ENCODE measurements at places on chromosomes 5 and 9. TPM values are rescaled to one million over a fixed set of nuclear protein-coding genes. Genes with fewer than 3 reads are reported as not detected.
A peak's percentile ranks its signal among the peaks of the same experiment; 100 is the strongest.

The MACIR gene
- total RNA-seq: 14.0 TPM

The RGS14 gene
- 13.0 TPM for total RNA-seq

The KYAT1 gene
- total RNA-seq: 11.7 TPM

The PCDHGA11 gene
- total RNA-seq: 3.3 TPM

The PCDHGA8 gene
- total RNA-seq: 1.5 TPM

The EFNA5 gene
- total RNA-seq: 16.7 TPM

The SLC28A3 gene
- 0.55 TPM for total RNA-seq

The IFNA4 gene
- total RNA-seq: not detected

The SYK gene
- 9.6 TPM for total RNA-seq

The MARCOL gene
- not detected for total RNA-seq

The KIAA0825 gene
- total RNA-seq: 5.8 TPM

- peaks cover 15% of the 10 kb centered on the region for H3K4me1 ChIP-seq
- DNase-seq: no peak
- H3K4me3 ChIP-seq: no peak overlapping the region
- no peaks in the 10 kb centered on the region for H3K36me3 ChIP-seq
These were observed 70.7 kb downstream of the CETN3 start for GRCh38 chr5:90338712-90339372.

GRCh38 chr5:164013077-164013670 is 507.8 kb downstream of the MAT2B start:
- no peaks in the 10 kb centered on the region for H3K36me3 ChIP-seq
- H3K4me3 ChIP-seq: no peak overlapping the region
- H3K27ac ChIP-seq: peak overlapping the region; percentile 9
- H3K27me3 ChIP-seq: no peaks in the 10 kb centered on the region
- DNase-seq: peak; percentile 45
- peaks cover 15% of the 10 kb centered on the region for H3K4me1 ChIP-seq

GRCh38 chr9:88536951-88537760 is 2.2 kb downstream of the NXNL2 start:
- H3K4me3 ChIP-seq: no peak overlapping the region
- H3K4me1 ChIP-seq: peaks cover 6% of the 10 kb centered on the region
- peaks cover 61% of the 10 kb centered on the region for H3K27me3 ChIP-seq
- no peaks in the 10 kb centered on the region for H3K36me3 ChIP-seq

- H3K36me3 ChIP-seq: no peaks in the 10 kb centered on the region
- no peak overlapping the region for H3K4me3 ChIP-seq
- H3K27ac ChIP-seq: no peak overlapping the region
- DNase-seq: no peak
- H3K4me1 ChIP-seq: peaks cover 2% of the 10 kb centered on the region
- H3K27me3 ChIP-seq: no peaks in the 10 kb centered on the region
These were observed 44.5 kb upstream of the NR3C1 start for GRCh38 chr5:143447983-143448382.

DNA sequence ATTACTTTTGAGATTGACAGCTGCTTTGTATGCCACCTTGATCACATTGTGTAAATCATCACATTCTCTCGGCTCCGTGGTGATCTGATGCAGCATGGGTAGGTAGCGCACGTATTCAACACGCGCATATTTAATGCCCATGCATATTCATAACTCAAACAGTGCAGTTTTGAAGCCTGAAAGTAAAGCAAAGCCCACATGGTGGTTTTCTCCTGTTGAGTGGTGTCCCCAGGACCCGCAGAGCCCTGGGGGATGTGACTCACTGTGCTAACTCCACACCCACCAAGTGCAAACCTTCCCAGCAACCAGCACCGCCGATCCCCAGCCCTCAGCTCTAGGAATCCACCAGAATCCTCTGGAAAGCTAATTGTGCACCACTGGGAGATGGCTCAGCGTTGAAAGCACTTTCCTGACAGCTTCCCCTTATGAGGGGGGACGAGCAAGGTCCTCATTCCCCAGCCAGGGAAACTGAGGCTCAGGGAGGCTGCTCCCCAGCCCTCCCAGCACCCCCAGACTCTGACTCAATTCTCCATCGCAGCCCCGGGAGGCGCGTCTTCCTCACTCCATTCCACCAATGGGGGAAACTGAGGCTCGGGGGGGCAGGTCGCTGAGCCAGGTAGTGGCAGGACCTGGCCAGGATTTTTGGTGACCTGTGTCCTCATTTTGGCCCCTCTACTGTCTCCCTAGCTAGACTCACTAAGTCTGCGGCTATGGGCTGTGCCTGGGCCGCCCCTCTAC is 46.4 kb downstream of the SARDH start:
- peak overlapping the region; percentile 49 for H3K27ac ChIP-seq
- H3K4me1 ChIP-seq: peaks cover 21% of the 10 kb centered on the region
- DNase-seq: no peak
- peaks cover 6% of the 10 kb centered on the region for H3K27me3 ChIP-seq

- no peaks in the 10 kb centered on the region for H3K27me3 ChIP-seq
- no peak overlapping the region for H3K4me3 ChIP-seq
- peaks cover 2% of the 10 kb centered on the region for H3K36me3 ChIP-seq
- no peak overlapping the region for H3K27ac ChIP-seq
- peaks cover 17% of the 10 kb centered on the region for H3K4me1 ChIP-seq
These were observed 10.9 kb downstream of the RAPGEF1 start for GRCh38 chr9:131728961-131729360.

GRCh38 chr5:76401801-76402250 is 1.3 kb upstream of the IQGAP2 start:
- H3K4me3 ChIP-seq: peak overlapping the region; percentile 95
- DNase-seq: no peak
- H3K27ac ChIP-seq: peak overlapping the region; percentile 98
- H3K27me3 ChIP-seq: peaks cover 7% of the 10 kb centered on the region
- peaks cover 4% of the 10 kb centered on the region for H3K4me1 ChIP-seq

DNA sequence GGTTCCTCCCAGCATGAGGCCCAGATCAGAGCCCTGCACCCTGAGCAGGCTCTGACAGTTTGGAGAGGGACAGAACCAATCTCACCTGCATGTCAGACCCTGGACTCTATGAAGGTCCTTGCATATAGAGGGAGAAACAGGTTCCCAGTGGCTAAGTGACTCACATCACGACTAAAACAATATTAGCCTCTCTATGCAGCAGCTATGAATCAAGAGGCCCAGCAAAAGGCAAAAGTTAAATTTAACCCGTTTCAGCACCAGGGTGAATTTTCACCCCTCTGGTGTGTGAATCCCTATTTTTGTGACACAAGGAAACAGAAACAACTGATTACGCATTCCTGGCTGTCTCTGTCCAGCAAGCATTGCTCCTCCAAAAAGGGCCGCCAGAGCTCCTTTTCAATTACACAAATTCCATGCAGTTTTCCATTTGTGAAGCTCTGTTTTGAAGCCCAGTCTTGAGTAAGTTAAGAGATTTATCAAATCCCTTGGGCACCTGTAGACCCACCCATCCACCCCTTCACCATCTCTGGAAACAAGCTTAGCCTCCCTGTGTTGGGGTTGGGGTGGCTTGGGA is 136.6 kb downstream of the GABBR2 start:
- DNase-seq: no peak
- H3K27ac ChIP-seq: no peak overlapping the region
- H3K4me1 ChIP-seq: no peaks in the 10 kb centered on the region
- peaks cover 11% of the 10 kb centered on the region for H3K27me3 ChIP-seq
- no peak overlapping the region for H3K4me3 ChIP-seq

DNA sequence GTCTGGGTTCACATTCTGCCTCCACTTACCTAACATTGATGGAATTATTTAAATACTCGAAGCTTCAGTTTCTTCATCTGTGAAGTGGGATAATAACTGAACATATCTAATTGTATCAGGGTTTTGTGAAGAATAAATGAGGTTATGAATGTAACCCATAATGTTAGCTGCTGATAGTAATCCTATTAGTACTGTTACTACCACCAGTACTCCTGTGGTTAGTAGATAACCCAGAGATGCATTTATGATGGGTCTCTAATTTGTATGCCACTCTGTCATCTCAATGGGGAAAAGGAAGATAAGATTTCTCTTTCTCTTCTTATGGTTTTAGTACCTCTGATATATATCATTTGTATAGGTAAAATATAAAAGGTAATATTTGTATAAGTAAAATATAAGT is 16.0 kb downstream of the CPEB4 start:
- no peak overlapping the region for H3K4me3 ChIP-seq
- H3K27me3 ChIP-seq: no peaks in the 10 kb centered on the region
- no peaks in the 10 kb centered on the region for H3K36me3 ChIP-seq
- DNase-seq: no peak
- H3K4me1 ChIP-seq: peaks cover 2% of the 10 kb centered on the region

DNA sequence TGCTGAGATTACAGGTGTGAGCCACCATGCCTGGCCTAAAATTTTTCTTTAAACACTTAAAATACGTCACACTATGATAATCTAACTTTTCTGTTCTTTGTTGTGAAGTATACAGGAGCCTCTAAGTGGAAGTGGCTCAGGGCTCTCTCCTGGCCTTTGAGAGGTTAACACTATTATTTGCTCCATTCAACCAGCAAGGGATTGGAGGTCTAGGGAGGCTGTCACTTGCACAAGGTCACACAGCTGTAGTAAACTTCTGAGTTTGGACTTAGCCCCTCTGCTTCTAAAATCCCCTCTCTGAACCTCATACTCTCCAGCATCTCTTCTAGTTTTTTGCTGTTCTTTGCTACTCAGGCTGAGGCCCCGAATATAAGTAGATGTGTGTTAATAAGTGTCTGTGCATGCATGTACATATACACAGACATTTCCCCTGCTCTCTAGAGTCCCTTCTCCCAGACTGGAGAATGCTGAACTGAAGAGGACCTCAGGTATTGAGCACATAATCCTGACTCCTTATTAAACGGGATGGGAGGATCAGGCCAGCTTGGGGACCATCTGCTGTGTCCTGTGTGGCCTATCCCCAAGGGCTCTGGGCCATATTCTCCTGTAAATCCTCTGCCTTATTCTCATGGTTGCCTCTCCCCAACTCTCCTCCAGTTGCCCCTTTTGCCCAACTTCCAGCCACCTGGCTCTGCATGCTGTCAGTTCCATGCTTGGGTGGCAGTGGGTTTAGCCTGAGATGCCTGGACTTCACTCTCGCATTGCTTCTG is 87.0 kb upstream of the SPRY4 start:
- peaks cover 5% of the 10 kb centered on the region for H3K4me1 ChIP-seq
- no peak overlapping the region for H3K4me3 ChIP-seq
- H3K27ac ChIP-seq: peak overlapping the region; percentile 6
- no peaks in the 10 kb centered on the region for H3K27me3 ChIP-seq
- H3K36me3 ChIP-seq: no peaks in the 10 kb centered on the region
- DNase-seq: no peak

DNA sequence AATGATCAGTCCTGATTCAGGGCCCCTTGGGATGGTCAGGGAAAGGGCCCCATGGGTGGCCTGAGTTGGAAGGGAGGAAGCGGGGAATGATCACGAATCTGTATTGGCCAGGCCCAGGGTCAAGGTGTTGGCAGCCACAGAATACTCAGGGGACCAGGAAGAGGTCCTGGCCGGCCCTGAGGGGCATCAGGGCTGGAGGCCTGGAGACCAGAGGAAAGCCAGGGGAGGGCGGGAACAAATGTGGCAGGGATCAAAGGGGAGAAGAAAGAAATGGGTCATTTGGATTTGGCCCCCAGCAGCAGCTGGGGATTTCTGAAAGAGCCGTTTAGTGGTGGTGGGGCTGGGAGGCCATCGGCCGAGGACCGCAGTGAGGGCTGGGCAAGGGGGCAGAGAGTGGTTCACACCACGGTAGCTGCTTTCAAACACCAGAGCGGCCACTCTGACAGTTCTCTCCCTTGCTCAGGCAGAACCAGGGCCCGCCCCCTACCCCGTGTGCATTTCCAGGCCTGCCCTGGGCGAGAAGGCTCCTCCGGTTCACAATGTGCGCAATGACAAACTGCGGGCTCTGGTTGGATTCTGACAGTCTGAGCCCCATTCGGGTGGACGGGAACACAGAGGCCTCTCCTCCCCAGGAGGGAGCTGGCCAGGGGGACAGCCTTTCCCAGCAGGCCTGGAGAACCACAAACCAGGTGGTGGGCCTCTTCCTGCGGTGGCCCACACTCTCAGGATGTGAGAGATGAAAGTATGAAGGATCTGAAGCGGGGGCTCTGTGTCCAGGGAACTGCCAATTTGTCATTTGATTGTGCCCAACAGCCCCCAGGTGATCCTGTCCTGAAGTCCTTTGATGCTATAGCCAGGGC is 220.3 kb upstream of the IER5L start:
- no peak for DNase-seq
- H3K36me3 ChIP-seq: no peaks in the 10 kb centered on the region
- H3K4me1 ChIP-seq: peaks cover 6% of the 10 kb centered on the region
- no peak overlapping the region for H3K27ac ChIP-seq

GRCh38 chr9:108235609-108236008 is 620.2 kb downstream of the ACTL7B start:
- H3K4me1 ChIP-seq: no peaks in the 10 kb centered on the region
- H3K4me3 ChIP-seq: no peak overlapping the region
- no peaks in the 10 kb centered on the region for H3K36me3 ChIP-seq
- no peak for DNase-seq

- no peak overlapping the region for H3K4me3 ChIP-seq
- H3K27me3 ChIP-seq: no peaks in the 10 kb centered on the region
- H3K27ac ChIP-seq: no peak overlapping the region
- no peaks in the 10 kb centered on the region for H3K4me1 ChIP-seq
These were observed 30.6 kb upstream of the TRIM32 start for GRCh38 chr9:116656501-116656971.

- H3K27me3 ChIP-seq: no peaks in the 10 kb centered on the region
- no peak overlapping the region for H3K27ac ChIP-seq
- no peak overlapping the region for H3K4me3 ChIP-seq
- no peaks in the 10 kb centered on the region for H3K36me3 ChIP-seq
- DNase-seq: no peak
These were observed 89.9 kb downstream of the ARL15 start for GRCh38 chr5:54220230-54221040.

GRCh38 chr5:4098226-4098625 is 502.6 kb downstream of the IRX1 start:
- H3K27ac ChIP-seq: no peak overlapping the region
- peaks cover 2% of the 10 kb centered on the region for H3K4me1 ChIP-seq
- H3K27me3 ChIP-seq: peaks cover 24% of the 10 kb centered on the region

DNA sequence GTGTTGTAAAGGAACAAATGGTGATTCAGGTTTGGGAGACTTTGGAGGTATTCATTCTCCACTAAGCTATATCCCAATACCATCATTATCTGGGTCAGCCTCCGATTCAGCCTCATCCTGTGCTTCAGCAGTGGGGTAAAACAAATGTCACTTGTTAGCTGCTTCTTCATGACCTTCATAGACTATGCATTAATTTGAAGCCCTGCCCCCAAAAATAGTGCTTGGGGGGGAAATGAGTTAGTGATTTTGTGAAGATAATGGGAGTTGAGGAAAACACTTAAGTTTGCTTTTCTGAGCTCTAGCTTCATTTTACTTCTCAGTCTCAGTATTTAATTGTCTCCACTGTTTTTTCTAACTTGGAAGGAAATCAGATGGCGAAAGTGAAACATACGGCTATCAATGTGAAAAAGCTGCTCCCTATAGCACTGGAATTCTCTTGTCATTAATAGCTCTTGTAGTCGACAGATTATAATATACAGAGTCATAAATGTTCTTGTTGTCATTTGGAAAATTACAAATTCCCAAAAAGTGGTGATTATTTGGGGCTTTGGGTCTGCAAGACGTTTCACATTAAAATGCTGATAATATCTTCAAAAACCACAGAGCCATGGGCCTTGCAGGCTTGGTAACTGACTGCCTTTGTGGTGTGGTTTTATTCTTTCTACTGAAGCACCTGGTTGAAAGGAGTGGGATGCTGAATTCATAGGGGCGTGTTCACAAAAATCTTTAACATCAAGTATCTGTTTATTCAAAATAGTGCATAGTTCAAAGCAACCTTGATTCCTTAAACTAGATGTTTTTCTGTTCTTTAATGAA is 40.0 kb downstream of the PIK3R1 start:
- H3K27ac ChIP-seq: no peak overlapping the region
- no peak overlapping the region for H3K4me3 ChIP-seq

- H3K27ac ChIP-seq: peak overlapping the region; percentile 74
- peaks cover 18% of the 10 kb centered on the region for H3K36me3 ChIP-seq
- H3K4me3 ChIP-seq: no peak overlapping the region
- no peak for DNase-seq
These were observed 132.4 kb downstream of the DAB2IP start for GRCh38 chr9:121783521-121784507.

All from progenitor cell of endocrine pancreas (in vitro differentiated cells).